EL (cell line): ENCODE measurements at places on chromosomes 2 and 18.

- DNase-seq: no peak
Observed at GRCh38 chr2:18242716-18243115, 317.7 kb downstream of the RDH14 start.

DNA sequence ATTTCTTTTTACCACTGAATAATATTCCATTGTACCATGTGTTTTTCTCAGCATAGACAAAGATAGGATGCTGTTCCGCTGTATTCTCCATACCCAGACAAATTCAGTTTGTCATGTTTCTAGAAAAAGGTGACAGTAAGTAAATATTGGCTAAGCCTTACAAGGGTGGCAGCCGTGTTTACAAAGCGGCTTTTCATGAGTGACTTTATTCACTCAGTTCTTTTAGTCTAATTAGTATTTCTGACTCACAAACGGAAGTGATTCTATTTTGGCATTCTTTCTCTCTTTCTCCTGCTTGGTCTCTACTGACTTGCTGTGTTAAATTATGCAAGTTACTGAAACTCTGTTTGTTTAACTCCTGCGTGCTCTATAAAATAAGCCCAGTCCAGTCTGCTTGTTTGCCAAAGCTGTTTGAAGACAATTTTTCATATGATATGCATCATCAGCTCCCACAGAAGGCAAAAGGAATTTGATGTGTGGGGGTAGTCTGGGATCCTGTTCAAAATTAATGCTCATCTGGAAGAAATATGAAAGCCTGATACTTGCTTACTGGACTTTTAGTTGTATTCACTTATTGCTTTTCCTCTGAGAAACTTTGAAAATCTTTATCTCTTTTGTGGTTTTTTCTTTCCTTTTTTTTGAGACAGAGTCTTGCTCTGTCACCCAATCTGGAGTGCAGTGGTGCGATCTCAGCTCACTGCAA is 2.3 kb upstream of the PLEKHH2 start:
- peak; percentile 72 for DNase-seq

GRCh38 chr2:79105259-79105658 is 15.0 kb upstream of the REG1A start:
- no peak for DNase-seq

DNA sequence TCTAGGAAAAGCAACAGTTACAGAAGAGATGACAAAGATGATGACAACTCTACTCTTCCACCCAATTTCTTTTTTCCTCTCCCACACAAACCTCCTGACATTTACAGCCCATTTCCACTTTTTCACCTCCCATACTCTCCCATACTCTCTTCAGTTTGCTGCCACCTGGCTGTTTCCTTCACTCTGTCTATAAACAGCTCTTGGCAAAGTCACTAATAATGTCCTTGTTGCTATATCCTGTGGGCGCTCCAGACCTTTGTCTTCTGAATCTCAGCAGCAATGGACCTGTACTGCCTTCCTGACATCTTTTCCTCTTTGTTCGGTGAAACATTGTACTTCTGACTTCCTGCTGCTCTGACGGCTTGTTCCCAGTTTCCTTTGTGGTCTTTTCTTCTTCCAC is 60.7 kb upstream of the CAVIN2 start:
- DNase-seq: no peak

- DNase-seq: no peak
Observed at GRCh38 chr18:48913201-48913600, 37.6 kb downstream of the SMAD7 start.

- DNase-seq: no peak
Observed at GRCh38 chr2:33059471-33060156, 112.9 kb downstream of the LTBP1 start.

GRCh38 chr18:46830633-46831032 is 73.8 kb upstream of the ST8SIA5 start:
- DNase-seq: no peak

- DNase-seq: no peak
Observed at GRCh38 chr2:5524551-5524950, 167.6 kb upstream of the SOX11 start.

DNA sequence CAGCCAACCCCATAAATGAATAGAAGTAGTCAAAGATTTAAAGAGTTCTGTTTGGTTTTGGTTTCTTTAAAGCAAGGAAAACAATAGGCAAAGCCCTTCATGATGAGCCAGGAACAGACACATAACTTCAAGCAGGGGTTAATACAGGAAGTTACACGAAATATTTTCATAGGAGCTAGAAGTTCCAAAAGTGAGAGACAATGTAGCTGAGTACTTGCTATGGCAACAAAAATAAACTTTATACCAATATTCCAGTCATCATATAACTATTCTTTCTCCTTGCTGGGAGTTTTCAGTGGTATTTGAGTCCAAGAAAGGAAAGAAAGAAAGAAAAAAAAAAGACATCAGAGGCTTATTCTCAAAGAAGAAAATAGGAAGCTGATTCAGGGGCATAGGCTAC is 56.2 kb downstream of the COBLL1 start:
- peak; percentile 20 for DNase-seq

GRCh38 chr2:160901613-160902012 is 258.6 kb upstream of the TANK start:
- no peak for DNase-seq

- peak; percentile 92 for DNase-seq
Observed at GRCh38 chr18:8871489-8871888, 166.1 kb downstream of the MTCL1 start.

DNA sequence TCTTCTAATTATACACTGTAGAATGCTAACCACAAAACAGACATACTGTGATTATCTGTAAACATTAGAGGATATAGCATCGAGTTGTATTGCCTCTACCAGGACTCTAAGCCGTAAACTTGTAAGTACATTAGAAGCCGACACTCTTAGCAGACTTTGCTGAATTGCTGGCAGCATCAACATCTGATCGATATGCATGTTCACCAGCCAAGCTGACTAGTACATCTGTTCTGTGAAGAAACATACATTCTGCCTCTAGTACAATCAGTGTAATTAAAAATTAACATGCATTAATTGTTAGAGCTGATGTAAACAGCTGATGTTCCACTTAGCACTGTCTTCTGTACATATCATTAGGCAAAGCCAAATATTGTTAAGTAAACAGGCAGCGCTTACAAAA is 502.2 kb downstream of the NR4A2 start:
- no peak for DNase-seq

DNA sequence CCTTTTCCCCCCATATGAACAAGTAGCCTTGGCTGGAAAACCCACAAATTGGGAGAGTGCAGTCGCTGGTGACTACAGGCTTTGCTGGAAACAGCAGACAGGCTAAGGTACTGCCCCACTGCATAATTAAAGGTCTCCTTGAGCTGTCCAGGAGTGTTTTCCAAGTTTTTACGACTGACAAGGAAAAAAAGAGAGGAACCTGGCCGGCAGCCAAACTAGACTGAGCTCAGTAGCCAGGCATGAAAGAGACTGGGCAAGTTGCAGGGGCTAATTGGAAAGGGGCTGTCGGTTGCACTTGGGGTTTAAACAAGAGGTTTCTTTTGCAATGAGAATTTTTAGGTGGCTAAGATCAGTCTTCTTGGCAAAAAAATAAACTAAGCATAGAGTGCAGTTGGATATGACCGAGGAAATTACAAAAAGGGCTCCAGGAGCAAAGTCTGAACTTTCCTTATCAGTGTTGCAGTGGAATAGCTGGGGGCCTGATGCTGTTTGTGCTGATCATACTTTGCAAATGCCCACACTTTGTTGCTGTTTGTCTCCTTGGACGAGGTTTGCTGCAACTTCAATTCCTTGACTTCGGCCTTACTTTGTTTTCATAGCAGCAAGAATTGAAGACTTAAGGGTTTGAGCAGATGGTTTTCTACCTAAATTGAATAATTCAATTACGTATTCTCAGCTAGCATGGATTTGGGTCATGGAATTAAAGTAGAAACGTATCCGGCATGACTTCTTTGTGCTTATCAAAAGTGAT is 2.1 kb downstream of the GULP1 start:
- peak; percentile 83 for DNase-seq

DNA sequence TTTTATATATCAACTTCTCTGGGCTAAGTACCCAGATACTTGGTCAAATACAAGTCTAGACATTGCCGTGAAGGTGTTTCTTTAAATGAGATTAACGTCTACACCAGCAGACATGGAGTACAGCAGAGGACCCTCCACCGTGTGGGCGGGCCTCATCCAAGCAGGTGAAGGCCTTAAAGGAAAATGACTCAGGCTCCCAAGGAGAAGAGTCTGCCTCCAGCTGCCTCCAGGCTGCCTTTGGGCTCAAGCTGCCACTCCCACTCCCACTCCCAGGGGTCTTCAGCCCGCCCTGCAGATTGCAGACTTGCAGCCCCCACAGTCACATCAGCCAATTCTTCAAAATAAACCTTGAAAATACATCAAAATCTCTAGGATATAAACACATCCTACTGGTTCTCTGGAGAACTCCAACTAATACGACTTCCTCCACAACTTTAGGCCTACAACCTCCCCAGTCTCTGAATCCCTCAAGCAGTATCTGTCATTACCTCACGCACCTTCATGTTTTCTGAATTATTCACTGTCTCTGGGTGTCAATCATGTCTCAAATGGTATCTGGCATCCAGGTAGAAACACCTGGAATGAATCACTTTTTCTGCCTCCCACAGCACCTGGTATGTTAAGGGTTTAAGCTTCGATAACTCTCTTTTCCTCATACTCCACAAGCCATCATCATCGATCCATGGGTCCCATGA is 6.9 kb downstream of the ITGB1BP1 start:
- no peak for DNase-seq

DNA sequence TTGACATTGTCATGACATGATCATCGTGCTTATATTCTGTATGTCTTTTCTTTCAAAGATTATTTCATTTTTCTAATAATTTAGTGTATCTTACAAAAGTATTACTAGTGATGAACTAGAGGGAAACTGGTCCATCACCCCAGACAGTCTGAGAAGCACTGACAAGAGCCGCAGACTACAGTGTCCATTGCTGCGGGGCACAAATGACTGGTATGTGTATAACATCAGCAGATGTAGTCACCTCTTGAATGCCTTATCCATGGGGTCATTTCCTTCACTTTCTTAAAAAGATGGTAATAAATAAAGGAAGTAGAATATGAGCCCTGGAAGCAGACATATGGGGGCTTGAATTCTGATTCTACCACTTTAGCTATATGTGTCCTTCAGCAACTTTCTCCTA is 29.6 kb downstream of the NEMP2 start:
- peak; percentile 54 for DNase-seq

DNA sequence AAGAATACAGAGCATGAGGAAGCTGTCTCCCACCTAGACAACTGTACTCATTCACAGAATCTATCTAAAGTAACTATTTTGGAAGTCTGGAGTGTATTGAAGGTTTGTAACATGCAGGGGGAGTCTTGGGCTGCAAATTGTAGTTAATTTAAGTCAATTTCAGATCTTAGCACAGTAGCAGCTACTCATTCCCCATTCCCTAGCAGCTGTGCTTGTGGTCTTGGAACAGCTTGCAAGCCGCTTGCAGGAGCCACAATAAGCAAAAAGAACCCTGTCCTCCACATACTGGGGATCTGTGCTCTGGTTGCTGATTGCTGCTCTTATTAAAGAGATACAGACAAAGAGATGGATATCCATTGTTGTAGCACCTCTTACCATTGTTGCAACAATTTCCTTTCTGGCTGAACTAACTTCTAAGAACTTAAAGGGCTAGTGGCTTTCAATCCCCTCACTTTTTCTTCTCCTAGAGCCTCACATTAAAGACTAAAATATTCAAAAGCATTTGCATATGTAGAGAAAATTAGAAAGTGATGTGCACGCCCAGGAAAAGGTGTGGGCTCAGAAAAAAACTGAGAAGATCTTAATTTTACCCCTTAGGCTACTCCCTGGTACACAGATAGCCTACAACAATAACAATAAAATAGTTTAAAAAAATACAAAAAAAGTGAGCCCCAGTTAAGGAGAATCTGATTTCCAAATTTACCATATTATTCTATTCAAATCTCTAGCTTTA is 1775.1 kb upstream of the PIK3C3 start:
- no peak for DNase-seq

- no peak for DNase-seq
Observed at GRCh38 chr2:2663401-2664036, 332.4 kb upstream of the MYT1L start.
